ENCODE measurements at places on chromosomes 1 and 21.

DNA sequence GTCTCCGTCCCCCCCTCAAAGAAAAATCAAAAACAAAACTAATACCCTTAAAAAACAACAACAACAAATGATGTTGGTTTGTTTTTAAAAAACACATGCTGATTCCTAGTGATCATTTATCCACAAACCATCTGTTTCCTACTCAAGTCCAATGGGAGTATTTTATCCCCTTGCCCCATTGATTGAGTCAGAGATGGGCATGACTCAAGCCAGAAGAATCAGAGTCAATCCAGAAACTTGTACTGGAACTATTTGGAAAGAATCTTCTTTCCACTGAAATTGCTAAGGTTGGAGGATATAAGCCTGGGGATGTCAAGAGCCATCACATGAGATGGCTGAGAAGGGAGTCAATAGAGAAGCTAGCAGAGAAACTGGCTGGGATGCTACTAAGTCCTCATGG lies 176.4 kb downstream of the MIS18A start:
- DNase-seq, result no peak

DNA sequence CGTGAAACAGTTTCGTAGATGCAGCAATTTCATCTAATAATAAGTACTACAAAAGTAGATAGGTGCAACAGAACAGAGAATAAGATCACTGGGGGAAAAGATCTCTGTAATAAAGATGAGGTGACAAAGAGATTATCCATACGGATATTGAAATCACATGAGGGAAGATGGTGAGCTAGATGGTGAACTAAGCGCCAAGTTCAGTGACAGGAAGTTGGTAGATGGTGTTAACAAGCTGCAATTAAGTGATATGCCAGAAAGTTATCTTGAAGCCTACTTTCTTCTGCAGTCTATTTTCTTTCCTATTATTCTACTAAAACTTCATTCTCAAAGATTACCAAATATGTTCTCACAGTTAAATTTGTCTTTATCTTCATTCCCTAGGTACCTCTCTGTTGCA lies 7.1 kb downstream of the LRIF1 start:
- no peak for DNase-seq

DNA sequence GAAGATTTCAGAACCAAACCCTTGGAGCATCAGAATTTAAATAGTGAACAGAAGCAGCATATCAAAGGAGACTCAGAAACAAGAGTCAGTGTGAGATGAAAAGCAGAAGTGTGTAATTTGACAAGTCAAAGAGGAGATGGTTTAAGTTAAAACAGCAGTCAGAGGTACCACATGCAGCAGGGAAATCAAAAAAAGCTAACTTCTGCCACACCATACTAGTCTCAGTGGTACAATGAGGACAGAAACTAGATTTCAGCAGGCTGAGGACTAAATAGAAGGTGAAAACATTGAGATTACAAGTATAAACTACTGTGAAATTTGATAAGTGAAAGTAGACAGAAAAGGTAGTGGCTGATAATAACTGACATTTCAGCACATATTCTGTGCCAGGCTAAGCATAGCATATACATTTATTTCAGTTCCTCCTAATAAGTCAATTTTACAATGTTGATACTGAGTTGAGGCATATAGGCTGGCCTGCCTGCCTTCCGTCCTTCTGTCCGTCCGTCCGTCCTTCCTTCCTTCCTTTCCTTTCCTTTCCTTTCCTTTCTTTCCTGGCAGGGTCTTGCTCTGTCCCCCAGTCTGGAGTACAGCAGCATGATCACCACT lies 12.6 kb downstream of the SUCO start:
- DNase-seq, result no peak

DNA sequence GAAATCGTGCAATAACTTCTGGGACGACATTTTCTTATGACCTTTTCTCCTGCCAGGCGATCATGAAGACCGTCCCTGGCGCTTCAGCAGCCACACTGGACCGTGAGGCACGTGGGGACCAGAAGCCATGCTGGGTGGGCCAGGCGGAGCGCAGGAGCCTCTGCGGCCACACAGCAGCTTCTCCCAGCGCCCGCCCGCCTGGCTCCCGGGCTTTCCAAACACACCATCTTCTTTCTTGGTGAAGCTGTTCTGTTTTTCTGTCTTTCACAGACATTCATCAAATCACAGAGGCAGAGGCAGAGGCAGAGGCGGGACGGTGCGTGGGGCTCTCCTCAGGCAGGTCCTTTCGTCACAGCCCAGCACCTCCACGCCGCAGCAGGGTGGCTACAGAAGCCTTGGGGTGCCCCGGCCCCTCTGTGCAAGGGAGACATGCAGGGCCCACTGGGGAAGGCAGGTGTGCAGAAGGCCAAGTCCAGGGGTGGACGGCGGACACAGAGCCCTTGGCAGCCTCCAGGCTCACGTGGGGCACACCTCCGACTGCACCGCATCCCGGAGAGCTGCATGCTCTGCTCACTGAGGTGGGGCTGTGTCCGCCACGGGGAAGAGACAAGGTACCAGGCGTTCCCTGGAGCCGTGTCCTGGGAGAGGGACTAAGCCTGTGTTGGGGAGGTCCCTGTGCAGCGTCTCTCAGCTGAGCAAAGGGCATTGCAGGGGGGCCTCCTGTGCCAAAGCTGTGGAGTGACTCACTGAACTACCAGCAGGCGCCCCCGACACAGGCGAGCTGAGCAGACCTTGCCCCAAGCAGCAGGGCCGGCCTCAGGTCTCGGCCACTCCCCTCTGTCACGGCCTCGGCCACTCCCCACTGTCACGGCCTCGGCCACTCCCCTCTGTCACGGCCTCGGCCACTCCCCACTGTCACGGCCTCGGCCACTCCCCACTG lies 2.6 kb upstream of the TMEM240 start:
- DNase-seq, result no peak

DNA sequence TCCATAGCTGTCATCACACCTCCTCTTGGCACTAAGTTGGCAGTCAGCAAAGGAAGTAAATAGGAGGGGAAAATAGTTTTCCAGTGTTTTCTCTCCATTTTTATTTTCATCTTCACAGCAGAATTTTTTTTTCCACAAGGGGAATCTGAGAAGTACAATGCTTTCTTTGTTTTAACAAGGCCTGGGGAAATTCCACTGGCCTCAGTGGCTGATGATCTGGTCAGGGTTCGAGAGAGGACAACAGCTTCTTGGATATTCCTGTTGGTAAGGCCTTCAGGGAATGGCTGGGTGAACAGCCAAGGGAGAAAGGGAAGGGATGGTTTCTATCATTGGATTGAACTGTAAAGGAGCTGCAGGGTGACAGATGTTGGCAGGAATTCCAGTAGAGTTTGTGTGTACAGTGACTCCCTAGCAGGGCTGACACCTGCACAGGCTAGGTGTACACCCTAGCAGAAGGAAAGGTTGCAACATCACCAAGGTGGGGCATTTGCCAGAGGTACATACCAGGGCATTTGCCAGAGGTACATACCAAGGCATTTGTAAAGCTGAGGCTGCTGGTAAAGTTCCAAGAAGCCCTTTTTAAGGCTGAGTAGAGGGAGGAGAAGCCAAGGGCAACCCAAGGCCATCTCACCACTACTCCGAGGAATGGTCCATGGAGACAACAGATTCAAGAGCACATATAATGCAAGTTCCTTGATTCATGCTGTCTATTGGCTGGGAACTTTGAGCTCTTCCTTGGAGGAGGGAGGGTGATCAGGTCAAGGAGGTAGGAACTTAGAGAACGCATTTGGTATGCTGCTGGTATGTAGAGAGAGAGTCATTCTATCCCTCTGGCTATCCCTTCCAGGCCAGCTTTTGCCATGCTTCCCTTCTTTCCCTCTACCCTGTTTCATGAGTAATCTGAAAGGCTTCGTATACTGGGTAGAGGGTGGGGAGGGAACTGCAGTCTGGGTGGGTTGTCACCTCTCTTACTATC lies 3.1 kb downstream of the GJA5 start:
- no peak for DNase-seq

- no peak for DNase-seq
Measured at GRCh38 chr1:165641231-165641987, 10.4 kb downstream of the MGST3 start.

DNA sequence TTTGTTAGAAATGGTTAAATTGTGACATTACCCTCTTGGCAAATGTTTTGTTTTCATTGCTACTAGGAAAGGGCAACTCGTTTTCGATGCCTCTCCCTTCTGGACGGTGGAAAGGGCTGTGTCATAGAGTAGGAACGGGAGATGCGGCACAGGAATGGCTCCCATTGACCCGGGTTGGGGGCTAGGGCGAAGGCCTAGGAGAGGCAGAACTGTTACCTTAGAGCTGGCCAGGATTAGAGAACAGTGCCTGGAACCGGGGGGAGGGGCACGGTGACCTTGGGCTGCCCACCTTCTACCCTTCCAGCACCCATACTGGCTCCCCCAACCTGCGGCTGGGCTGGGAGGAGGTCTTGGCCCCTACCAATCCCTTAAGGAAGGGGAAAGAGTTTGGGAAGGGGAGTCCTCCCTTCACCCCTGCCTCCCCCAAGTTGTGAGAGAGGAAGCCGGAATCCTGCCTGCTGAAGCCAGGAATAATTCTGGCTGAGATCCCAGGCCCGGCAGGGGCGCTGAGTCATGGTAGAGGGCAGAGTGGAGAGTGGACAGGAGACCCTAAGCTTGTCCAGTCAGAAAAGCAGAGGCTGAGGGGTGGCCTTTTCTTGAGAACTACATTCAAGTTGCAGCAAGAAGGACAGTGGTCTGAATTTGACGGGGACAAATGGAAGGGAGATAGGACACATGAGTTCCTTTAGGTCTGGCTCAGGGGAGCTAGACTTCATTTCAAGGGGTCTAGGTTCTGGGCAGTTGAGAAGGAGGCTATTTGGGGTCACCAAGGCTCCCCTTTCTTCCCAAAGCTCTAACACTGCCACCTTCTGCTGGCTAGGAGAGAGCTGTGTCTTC lies 8.2 kb downstream of the LMNA start:
- no peak for DNase-seq

- DNase-seq, result no peak
Measured at GRCh38 chr1:85952460-85952859, 204.1 kb downstream of the COL24A1 start.

DNA sequence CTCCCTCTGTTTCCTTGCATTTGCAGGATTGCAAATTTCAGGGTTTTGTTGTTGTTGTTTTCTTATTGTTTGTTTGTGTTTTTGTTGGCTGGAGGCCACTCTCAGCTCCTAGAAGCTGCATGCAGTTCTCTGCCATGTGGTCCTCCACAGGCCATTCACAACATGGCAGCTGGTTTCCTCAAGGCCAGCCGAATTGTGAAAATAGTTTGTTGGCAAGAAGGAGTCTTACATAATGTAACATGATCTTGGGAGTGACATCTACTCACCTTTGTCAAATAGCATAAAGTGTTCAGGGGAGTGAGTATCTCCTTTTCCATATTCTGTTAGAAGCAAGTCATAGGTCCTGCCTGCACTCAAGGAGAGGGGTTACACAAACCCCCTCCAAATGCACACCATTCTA lies 10.6 kb upstream of the UAP1 start:
- no peak for DNase-seq

DNA sequence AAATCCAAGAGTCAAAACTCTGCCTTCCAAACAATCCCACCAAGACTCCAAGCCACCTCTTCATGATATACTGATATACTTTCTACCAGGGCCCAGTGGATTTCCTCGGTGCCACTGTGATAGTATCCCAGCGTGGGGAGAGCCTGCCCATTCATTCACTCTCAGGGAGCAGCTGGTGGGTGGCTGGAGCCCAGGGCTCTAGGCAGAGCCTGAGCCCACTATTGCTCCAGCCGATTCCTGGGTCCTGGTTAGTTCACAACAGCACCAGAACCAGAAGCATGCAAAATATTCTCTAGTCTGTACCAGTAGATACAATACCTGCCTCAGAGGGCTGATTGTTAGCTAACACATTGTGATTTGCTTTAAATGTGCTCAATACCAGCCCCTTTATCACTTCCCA lies 831 bp downstream of the CSRP1 start:
- DNase-seq, result no peak

GRCh38 chr1:234696148-234696576 lies 86.2 kb upstream of the IRF2BP2 start:
- DNase-seq, result no peak

DNA sequence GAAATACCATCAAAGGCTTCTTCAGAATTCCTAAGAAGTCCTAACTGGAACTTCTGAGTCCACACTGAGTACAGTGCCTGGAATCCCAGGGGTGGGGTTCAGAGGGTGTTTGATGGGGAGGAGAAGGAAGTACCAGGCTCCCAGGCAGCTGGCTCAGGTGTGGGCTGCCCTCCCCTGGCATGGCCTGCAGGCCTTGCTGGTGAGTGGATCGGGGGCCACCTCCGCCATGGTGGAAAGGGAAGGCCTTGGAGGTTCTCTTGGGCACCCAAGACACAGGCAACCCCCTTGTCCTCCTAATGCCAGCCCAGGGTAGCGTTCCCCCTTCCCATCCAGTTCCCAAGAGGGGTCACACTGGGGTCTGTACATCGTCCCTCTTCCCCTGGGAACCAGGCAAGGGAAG lies 26.8 kb upstream of the TNFRSF1B start:
- no peak for DNase-seq

DNA sequence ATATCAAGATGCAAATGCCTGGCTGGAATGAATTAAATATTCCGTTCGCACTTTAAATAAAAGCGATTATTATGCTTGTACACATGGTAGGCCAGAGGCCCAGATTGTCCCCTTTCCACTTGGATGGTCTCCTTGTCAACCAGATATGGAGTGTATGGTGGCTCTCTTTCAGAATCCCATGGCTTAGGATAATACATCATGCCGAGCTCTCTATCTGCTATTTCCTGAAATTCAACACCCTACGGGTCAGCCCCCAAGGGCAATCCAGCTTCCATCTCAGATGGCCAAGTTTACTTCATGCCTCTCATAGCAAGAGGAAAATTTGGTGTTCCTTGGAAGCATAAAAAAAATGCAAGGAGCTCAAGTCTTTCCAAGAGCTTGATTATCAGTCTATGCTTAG lies 25.4 kb upstream of the FMO1 start:
- no peak for DNase-seq

DNA sequence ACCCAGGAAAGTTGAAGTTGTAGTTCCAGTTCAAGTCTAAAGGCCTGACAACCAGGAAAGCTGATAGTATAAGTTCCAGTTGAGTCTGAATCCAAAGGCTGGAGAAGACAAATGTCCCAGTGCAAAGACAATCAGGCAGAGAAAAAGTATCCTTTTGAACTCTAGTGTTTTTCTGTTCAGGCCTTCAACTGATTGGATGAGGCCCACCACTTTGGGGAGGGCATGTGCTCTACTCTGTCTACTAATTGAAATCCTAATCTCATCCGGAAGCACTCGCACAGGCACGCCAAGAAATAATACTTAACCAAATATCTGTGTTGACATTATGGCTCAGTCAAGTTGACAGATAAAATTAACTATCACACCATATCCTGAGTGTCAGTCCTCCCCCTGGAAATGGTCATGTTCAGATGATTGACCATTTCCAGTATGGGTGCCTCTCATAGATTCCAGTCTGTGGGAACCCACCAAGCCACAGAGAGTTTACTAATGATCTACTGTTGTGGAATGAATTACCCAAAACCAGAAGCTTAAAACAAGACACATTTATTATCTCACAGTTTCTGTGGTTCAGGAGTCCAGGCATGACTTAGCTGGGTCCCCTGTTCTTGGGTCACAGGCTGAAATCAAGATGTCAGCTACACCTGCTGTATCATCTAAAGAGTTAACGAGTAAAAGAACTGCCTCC lies 296.3 kb upstream of the ZP4 start:
- DNase-seq, result no peak

DNA sequence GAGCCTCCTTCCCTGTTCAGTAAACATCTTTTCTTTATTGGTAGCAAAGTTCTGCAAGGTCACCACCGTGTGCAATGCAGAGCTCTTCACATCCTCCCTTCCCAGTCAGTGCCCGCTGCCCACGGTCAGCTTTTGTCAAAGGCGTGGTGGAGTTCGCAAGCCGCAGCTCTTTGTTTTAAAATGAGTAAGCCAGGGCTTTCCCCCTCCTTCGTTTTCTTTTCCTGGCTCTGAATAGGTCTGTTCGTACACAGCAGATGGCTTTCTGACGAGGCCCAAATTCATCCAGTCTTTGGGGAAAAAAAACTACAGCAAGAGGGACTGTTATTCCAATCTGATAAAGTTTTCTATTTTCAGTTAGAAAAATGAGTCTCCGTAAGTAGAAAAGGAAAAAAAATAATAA lies 153.2 kb downstream of the LRIG2 start:
- no peak for DNase-seq
